Stomach (tissue), 19 donors: ENCODE measurements at places on chromosomes 16 and 17. TPM values are rescaled to one million over a fixed set of nuclear protein-coding genes. Genes with fewer than 3 reads are reported as not detected.

GRCh38 chr17:64378890-64379354 is 11.7 kb downstream of the PECAM1 start:
- no peaks in the 10 kb centered on the region for H3K36me3 ChIP-seq
- peak; percentile 32 for DNase-seq
- H3K27me3 ChIP-seq, result no peaks in the 10 kb centered on the region
- H3K27ac ChIP-seq, result no peak overlapping the region
- peaks cover 6% of the 10 kb centered on the region for H3K4me1 ChIP-seq

- H3K27me3 ChIP-seq, result no peaks in the 10 kb centered on the region
- peaks cover 34% of the 10 kb centered on the region for H3K4me1 ChIP-seq
- H3K27ac ChIP-seq, result peak overlapping the region; percentile 31
- DNase-seq, result no peak
- H3K4me3 ChIP-seq, result no peak overlapping the region
Measured at GRCh38 chr17:67488161-67488560, 111.1 kb downstream of the PITPNC1 start.

DNA sequence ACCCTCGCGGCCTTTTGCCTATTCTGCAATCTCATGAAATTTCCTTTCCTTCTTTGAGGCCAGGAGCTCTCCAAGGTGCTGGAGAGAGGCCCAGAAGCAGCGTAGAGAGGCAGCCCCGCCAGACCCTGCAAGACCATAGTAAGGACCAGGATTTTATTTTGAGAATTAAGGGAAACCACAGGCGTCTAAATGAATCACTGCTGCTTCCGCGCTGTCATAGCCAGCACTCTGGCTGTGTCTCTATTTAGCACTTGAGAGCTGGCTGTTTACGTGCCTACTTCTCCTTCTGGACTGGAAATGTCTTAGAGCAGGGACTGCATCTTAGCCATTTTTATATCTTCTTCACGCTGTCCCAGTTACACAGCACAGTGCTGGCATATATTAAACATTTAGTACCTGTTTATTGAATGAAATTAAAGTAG is 37.6 kb upstream of the PIRT start:
- H3K4me1 ChIP-seq, result no peaks in the 10 kb centered on the region
- no peaks in the 10 kb centered on the region for H3K36me3 ChIP-seq
- H3K4me3 ChIP-seq, result no peak overlapping the region
- peaks cover 8% of the 10 kb centered on the region for H3K27me3 ChIP-seq

DNA sequence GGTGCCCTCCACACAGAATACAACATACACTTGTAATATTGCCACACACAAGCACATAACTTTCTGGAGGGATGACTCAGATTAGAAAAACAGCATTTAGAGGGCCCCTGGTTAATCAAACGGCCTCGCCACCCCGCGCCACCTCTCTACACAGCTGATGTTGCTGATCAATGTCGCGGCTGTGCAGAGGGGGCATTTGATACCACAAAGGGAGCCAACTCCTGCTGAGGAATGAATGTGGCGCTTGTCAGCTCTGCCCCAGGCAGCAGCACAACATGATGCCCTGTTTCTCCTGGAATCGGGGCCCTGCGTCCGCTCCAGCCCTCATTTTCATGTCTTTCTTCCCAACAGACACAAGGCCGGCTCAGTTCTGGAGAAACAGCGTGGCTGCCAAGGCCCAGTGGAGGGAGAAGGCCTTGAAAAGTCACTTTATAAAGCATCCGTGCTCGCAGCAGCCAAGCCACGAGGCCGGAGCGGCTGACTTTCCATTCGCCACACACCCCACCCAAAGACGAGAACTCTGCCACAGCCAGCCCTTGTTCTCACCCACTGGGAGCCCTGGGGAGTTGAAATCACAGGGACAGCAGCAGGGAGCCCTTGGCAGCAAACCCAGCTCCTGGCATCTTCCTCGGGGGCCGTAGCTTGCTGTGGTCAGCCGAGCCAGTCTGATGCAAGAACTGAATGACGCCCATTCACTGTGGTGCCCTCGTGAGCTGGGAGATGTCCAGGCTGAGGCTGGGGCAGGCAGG is 65.6 kb downstream of the XYLT1 start:
- no peak overlapping the region for H3K4me3 ChIP-seq
- peak; percentile 71 for DNase-seq
- H3K27ac ChIP-seq, result peak overlapping the region; percentile 67
- H3K27me3 ChIP-seq, result no peaks in the 10 kb centered on the region
- H3K36me3 ChIP-seq, result no peaks in the 10 kb centered on the region

DNA sequence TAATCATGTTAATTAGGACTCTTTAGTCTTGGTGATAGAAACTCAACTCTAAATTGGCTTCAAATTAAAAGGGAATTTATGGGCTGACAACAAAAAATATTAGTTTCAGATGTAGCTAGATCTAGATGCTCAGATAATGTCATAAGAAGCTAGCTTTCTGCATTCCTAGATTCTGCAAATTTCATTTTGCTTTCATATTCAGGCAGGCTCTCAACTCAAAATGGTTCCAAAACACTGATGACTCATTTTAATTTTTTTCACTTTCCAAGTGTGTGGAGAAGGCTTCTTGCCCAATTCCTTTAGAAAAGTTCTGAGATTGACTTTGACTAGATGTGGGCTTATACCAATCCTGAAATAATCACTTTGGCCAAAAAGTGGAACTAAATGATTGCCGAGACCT is 236.7 kb upstream of the GOT2 start:
- H3K27ac ChIP-seq, result no peak overlapping the region
- H3K36me3 ChIP-seq, result no peaks in the 10 kb centered on the region
- no peaks in the 10 kb centered on the region for H3K4me1 ChIP-seq

DNA sequence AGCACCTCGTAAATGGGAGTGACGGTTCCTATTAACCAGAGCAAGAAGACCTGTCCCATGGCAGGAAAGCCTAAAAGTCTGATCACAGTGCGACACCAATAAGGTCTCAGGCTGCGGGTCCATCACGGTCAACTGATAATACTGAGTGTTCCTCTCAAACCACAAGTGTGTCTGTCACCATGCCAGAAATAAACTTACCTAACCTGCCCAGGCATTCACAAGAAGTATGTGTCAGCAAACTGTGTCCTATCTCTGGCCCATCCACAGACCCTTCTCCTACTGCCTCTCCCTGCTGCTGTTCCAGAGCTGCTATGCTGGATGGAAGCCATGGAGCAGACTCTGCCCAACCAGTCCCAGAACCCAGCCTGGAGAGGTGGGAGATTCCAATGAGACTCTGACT is 73.5 kb downstream of the ZNF423 start:
- H3K4me1 ChIP-seq, result no peaks in the 10 kb centered on the region
- no peak overlapping the region for H3K4me3 ChIP-seq
- H3K27me3 ChIP-seq, result no peaks in the 10 kb centered on the region
- H3K27ac ChIP-seq, result no peak overlapping the region
- no peaks in the 10 kb centered on the region for H3K36me3 ChIP-seq
- DNase-seq, result no peak

DNA sequence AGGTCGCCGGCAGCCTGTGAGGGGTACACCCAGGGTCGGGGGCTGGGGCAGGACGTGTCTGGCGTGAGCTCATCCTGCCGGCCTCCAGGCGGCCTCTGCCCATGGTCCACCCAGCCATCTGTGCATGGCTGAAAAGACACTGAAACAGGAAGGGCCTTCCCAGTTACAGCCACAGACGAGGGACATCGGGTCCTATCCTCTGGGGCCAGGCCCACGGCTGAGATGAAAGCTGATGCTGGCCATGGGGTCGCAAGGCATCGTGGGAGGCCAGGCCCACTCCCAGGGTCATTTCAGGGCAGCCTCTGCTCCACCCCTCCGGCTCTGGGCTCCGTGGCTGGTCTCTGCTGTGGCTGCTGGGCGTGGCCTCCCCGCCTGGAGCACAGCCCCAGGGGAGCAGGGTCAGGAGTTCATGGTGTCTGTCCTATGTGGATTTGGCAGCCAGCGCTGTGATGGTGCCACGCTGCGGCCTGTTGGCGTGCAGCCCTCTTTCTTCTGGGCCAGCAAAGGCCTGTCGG is 16.6 kb upstream of the ATP6V0C start:
- H3K4me3 ChIP-seq, result no peak overlapping the region
- H3K27me3 ChIP-seq, result no peaks in the 10 kb centered on the region
- H3K27ac ChIP-seq, result no peak overlapping the region
- DNase-seq, result no peak
- H3K4me1 ChIP-seq, result peaks cover 31% of the 10 kb centered on the region
- H3K36me3 ChIP-seq, result peaks cover 39% of the 10 kb centered on the region

DNA sequence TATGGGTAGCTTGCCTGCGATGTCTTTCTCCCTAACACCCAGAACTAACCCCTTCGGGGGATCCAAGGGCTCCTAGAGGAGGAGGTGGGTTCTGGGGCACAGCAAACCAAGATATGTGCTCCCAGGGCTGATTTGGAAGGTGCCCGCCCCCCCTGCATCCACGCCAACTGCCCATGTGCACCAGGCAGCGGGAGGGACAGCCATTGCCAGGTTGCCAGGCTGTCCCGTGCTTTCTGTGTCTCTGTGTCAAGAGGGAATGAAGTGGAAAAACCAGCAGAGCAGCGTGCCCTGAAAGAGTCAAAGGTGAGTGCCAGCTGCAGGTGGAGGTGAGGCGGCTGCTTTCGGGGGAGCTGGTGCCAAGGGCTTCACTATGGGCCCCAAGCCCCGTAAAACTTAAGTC is 6.4 kb downstream of the TEKT5 start:
- peak; percentile 84 for DNase-seq
- H3K4me1 ChIP-seq, result peaks cover 12% of the 10 kb centered on the region
- peaks cover 4% of the 10 kb centered on the region for H3K27me3 ChIP-seq
- no peak overlapping the region for H3K27ac ChIP-seq
- no peaks in the 10 kb centered on the region for H3K36me3 ChIP-seq

DNA sequence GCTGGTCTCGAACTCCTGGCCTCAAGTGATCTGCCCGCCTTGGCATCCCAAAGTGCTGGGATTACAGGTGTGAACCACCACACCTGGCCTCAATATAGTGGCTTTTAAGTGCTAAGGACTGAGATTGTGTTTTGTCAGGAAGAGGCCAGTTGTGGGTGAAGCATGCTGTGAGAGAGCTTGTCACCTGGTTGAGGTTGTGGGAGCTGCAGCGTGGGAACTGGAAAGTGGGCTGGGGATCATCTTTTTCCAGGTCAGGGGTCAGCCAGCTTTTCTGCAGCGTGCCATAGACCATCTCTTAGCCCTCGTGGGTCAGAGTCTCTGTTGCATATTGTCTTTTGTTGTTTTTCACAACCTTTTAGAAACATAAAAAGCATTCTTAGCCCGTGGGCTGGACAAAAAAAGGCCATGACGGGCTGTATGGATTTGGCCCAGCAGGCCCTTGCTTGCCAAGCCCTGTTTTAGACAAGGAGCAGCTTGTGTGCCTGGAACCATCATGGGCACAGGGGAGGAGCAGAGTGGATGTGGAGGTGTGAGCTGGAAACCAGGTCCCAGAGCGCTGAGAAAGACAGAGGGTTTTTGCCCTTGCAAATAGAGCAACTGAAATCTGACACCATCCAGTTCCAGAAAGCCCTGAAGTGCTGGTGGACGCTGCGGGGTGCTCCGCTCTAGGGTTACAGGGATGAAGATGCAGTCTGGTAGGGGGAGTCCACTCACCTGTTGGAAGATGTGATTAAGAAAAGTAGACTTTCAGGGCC is 5.5 kb downstream of the BIRC5 start:
- H3K27ac ChIP-seq, result no peak overlapping the region
- H3K36me3 ChIP-seq, result no peaks in the 10 kb centered on the region
- H3K4me1 ChIP-seq, result peaks cover under 1% of the 10 kb centered on the region
- no peak for DNase-seq

GRCh38 chr17:41618341-41619035 is 5.9 kb downstream of the KRT17 start:
- H3K27me3 ChIP-seq, result peaks cover 61% of the 10 kb centered on the region
- DNase-seq, result no peak
- H3K27ac ChIP-seq, result no peak overlapping the region
- H3K4me3 ChIP-seq, result no peak overlapping the region
- H3K36me3 ChIP-seq, result no peaks in the 10 kb centered on the region

DNA sequence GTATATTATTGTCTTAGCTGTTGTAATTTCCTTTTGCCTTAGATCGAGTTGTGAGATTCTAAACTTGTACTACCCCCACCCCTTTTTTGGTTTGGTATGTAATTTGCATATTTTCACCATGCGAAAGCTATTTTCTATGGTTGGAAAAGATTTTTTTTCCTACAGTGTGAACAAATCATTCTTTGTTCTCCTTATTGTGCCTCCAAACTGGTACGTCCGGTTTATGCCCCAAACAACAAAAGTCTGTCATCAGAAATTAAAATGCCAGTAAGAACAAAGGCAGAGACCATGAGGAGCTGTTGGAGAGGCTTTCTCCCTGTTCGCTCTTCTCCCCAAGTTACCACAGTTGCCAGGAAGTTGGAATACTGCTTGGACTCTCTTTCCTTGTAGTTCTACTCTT is 66.1 kb downstream of the BCAS3 start:
- H3K27ac ChIP-seq, result no peak overlapping the region
- no peaks in the 10 kb centered on the region for H3K36me3 ChIP-seq
- H3K4me3 ChIP-seq, result peak overlapping the region; percentile 12
- no peaks in the 10 kb centered on the region for H3K27me3 ChIP-seq
- H3K4me1 ChIP-seq, result peaks cover 17% of the 10 kb centered on the region
- DNase-seq, result no peak

DNA sequence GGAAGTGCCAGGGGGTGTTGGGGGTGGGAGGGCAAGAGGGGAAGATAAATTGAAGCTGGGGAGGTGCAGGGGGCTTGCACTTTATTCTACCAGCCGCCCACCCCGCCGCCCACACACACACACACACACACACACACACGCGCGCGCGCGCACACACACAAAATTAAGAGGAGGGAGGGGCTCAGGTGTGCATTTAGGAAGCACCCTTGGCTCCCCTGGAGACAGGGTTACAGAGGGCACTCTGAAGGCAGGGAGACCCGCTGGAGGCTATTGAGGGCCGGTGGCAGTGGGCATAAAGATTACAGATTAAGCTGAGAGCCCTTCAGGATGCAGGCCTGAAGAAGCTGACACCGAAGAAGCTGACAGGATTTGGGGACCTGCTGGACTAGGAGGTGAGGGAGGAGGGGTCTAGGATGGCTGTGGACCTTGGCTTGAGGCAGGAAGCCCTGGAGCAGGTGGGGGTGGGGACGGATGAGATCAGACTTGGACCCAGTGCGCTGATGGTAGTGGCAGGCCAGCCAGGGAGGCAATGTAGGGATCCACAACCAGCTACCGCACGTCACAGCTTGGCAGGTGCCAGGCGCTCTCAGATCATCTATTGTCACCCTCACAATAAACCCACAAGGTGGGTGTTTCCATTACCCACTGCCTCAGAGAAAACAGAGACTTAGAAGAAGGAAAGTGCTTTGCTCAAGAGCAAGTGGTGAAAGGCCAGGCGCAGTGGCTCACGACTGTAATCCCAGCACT is 772 bp upstream of the SAMD14 start:
- no peak for DNase-seq
- peak overlapping the region; percentile 60 for H3K4me3 ChIP-seq
- no peak overlapping the region for H3K27ac ChIP-seq
- H3K27me3 ChIP-seq, result peaks cover 30% of the 10 kb centered on the region

The KRTAP4-2 gene
- total RNA-seq, result not detected

The NTN3 gene
- 1.8 TPM for total RNA-seq

The IL17C gene
- total RNA-seq, result not detected
